ENCODE measurements at places on chromosomes 2 and 18.

DNA sequence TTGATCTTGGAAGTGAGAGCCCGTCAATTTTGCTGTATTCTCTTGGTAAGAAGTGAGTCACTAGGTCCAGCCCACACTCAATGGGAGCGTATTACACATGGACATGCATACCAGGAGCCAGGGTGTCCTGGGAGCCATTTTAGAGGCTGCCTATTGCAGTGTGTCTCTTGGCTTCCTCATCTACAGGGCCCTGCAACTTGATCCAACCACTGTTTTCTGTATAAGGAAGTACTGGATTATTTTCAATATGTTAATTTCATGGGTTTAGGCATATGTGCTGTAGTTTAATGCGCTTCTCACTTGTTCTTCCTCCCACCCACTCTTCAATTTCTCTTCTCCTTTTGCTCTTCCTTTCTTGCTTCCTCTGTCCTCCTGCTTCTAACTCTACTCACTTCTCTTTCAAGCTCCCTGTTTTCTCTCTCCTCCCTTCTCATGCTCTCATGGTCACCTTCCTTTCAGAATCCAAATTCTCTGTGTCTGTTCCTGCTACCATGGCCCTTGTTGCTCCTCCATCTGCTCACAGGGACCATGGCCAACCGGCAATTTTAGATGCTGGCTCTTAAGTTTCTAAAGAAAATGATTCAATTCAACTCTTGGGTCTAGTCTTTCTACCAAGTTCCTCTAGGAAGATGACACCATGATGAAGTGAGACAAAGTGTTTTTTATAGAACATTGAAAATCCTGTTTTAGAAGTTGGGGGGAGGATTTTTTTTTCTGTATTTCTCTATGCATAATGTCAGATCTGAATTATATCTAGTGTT lies 152.0 kb upstream of the ZEB2 start:
- no peak for DNase-seq

GRCh38 chr2:40341198-40341597 lies 110.7 kb downstream of the SLC8A1 start:
- no peak for DNase-seq

DNA sequence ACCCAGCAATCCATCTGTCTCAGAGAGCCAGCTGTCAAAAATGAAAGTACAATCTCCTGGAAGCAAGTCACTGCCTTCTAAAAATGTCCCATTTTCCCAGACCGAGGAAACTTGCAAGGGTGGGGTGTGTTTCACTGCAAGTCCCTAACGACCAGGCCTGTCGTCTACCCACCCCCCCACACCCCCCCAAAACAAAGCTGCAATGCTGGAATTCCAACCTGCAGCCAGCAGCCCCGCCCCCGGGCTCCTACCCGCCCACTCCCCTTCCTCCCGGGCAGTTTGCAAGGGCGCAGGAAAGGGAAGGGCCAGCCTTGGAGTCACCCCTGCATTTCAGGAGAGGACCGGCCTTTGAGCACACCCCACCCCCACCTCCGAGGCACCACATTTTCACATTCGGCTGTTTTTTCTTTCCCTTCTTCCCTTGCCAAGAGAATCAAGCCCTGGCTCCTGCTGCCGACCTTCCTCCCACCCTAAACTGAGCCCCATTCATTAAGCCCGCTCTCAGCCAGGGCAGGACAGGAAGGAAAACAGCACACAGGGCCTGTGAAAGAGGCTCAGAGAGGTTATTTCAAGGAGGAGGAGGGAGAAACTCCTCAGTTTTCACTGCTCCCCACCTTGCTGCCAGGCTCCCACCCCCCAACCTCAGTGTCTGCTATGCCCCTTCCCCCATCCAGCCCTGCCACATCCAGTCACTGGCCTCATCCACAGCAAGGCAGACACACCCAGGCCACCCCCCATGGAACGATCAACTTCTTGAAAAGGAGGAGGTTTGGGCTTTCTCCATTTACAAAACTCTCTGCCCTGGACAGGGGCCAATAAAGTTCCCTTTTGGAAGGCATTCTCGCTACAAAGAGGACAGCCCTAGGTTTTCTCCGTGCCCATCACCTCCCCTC lies 11.3 kb downstream of the SMAD7 start:
- no peak for DNase-seq

GRCh38 chr18:23867006-23867405 lies 147.5 kb upstream of the TTC39C start:
- no peak for DNase-seq

DNA sequence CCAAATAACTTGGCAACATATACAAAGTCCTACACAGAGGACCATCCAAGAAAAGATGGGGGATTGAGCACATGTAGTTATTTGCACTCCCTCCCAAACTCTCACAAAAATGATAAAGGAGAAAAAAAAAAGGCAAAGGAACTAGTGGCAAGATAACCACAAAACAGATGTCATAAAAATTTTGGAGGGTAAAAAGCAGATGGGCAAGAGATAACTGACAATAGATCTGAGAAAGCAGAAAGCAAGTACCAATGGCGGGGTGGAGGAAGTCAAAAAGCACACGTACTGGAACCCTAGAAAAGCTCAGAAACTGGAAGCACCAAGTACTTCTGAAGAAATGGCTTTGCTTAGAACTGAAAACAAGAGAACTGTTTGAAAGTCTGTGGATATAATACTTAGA lies 82.0 kb downstream of the WDPCP start:
- DNase-seq, result no peak

DNA sequence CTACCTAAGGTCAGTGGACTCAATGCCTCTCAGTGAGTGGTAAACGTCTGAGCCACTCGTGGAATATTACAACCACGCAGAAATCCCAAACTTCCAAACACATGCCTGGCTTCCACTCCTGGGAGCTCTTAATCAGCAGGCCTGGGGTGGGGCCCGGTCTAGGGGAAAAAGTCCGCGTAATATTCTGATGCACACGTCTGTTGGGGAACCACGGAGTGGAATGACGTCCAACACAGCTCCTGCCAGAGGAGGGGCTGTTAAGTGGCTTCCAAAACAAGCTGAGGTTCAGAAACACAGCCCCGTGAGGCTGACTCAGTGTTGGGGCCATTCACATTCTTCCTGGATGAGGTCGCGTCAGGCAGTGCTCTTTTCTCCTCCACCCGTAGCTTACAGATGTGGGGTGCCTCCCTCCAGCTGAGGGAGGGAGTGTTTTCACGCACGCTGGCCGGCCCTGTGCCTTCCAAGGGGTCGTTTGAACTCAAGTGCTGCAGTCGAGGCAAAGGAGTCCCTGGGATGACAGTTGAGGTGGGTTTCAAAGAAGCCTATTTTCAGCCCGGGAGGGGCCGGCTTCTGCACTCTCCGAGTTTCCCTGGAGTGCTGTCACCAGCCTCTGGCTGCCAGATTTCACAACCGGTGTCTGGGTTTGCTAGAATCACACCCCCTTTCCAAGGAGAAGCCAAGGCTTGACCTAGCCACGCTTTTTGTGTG lies 73.1 kb downstream of the ACKR3 start:
- no peak for DNase-seq

DNA sequence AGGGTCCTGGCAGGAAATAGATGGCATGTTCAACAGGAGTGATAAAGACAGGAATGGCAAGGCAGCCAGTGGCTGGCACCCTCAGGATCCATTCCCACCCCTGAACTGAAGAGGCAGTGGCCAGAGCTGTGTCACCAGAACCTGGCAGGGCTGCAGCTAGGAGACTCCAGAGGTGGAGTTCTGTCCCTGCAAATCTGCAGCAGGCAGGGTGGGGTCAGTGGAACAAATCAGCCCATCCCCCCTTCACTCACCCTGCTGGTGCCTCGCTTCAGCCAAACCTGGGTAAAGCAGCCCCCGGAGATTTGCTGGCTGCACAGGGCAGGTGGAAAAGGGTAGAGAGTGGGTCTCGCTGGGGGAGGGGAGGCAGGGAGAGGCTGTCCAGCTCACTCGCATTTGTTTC lies 12.7 kb downstream of the INPP5D start:
- DNase-seq, result no peak

- DNase-seq, result no peak
Observed at GRCh38 chr2:28979041-28979440, 2.1 kb upstream of the TOGARAM2 start.

DNA sequence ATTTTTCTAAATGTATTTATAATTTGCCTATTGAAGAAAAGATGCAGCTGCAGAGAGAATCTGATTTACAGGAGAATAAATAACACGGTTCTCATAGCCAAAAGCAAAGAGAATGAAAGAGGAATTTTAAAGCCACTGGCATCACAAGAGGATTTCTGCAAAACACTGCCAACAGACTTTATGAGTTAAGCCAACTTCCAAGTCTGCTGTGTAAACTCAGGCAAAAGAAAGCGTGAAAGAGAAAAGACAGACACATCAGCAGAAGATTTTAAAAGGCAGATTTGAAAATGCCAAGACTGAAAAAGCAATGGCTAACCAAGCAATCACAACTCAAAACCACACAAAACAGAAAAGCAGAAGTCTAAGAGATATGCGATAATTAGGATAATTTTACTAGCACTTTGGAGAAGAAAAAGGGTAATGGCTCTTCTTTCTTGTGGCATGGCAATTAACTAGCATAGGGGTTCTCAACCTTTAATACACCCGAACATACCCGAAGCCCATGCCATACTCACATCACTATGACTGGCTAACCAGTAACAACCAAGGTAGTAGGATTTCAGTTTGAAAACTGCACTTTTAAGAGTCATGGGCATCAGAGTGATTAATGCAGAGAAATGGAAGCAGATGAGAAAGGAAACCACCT lies 4.9 kb downstream of the DARS1 start:
- no peak for DNase-seq

DNA sequence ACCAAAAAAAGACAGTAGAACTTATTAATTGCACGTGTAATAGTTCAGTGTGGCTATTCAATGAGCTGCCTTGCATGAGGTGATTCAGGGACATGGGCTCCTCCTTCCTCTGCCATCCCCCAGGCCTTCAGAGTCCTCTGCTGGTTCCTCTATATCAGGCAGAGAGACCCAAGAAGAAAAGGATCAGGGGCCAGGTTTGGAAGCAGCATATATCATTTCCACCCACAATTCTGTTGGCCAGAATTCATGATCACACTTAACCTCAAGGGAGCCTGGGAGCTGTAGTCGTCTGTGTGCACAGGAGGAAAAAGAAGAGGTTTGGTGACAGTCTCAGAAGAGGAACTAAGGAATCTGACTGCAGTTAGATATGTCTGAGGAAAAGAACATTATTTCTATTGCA lies 114.0 kb upstream of the GLS start:
- DNase-seq, result no peak

GRCh38 chr2:160364364-160364763 lies 129.2 kb downstream of the RBMS1 start:
- DNase-seq, result no peak

DNA sequence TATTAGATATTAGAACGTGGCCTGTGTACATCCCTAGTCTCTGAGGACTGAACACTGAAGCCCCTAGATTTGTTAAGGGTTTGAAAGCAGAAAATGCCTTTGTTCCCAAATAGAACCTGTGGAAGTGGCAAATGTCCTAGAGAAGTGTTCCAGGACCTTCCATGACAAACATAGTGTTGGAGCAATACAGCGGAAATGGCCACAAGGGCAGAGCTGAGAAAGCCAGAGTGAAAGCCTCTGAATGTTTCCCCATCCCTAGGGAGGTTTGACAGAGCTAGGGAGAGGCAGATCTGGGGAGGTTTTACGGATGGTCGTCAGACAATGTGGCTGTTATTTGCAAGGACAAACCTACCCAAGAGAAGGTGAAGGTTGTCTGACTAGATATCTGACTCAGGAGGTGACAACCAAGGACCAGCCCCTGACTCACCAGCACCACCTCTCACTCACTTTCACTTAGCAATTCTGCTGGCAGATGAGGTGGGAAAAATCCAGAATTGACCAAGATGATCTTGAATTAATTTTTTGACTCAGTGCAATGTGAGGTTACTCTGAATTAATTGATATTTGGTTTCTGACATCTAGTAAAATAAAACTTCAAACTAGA lies 24.1 kb downstream of the RBM43 start:
- DNase-seq, result peak; percentile 12

- no peak for DNase-seq
Observed at GRCh38 chr2:157258520-157259326, 1.2 kb downstream of the GALNT5 start.

Measured in activated T-cell treated with anti-CD3 and anti-CD28 coated beads for 48 hours (primary cell).